Activated CD4-positive, alpha-beta memory T cell treated with anti-CD3 and anti-CD28 coated beads for 36 hours (primary cell): ENCODE measurements at places on chromosomes 6 and 20.

- DNase-seq = no peak
Observed at GRCh38 chr6:169663468-169663867, 38.4 kb downstream of the WDR27 start.

GRCh38 chr6:41451039-41451438 lies 95.1 kb upstream of the FOXP4 start:
- DNase-seq = no peak

DNA sequence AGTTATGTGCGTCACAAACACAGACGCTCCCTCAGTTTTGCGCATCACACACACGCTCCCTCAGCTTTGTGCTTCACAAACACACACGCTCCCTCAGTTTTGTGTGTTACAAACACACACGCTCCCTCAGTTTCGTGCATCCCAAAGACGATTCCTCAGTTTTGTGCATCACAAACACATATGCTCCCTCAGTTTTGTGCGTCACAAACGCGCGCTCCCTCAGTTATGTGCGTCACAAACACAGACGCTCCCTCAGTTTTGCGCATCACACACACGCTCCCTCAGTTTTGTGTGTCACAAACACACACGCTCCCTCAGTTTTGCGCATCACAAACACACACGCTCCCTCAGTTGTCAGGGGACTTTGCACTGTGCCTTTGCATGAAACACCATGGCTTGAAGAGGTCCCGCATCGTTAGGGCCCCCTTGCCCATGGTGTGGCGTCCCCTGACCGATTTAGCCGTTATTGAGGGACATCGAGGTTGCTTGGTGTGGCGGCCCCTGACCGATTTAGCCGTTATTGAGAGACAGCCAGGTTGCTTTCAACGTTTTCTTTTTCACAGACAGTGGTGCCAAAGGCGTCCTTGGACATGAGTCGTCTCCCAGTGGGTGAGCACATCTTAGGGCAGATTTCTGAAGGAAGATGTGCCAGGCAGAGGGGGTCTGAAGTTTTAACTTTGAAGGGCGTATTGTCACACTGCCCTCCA lies 28.1 kb upstream of the MYT1 start:
- no peak for DNase-seq

DNA sequence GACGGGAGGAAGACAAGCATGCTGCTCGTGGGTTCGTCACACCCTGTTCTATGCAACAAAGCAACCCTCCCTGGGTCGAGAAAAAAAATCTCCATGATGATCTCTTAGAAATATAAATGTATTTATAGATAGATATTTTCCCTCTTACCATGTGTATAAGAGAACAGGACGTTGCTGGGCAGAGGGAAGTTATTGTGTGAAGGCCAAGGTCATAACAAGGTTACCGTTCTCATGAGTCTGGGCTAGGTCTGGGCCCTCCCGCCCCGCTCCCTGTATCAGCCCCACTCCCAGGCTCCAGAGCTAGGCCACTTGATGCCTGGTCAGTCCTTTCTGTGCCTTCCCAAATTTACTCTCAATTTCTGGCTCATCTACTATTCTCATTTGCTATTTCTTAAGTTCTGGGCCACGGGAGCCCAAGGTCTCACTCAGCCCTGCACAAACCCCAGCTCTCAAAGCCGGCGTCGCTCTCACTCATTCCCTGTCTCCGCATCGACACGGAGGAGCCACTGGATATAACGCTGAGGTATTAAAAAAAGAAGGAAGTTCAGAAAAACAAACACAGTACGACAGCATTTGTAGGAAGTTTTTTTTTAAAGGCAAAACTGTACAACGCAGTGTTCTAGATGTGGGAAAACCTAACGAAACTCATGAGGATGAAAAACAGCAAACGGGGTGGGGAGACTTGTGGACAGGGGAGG lies 96.8 kb downstream of the PSMG4 start:
- DNase-seq = peak; percentile 24

- no peak for DNase-seq
Observed at GRCh38 chr20:64196847-64197306, 32.6 kb downstream of the MYT1 start.

- no peak for DNase-seq
Observed at GRCh38 chr6:70110126-70111022, 192.5 kb downstream of the COL9A1 start.

GRCh38 chr20:24522452-24523330 lies 53.3 kb downstream of the SYNDIG1 start:
- DNase-seq = no peak

DNA sequence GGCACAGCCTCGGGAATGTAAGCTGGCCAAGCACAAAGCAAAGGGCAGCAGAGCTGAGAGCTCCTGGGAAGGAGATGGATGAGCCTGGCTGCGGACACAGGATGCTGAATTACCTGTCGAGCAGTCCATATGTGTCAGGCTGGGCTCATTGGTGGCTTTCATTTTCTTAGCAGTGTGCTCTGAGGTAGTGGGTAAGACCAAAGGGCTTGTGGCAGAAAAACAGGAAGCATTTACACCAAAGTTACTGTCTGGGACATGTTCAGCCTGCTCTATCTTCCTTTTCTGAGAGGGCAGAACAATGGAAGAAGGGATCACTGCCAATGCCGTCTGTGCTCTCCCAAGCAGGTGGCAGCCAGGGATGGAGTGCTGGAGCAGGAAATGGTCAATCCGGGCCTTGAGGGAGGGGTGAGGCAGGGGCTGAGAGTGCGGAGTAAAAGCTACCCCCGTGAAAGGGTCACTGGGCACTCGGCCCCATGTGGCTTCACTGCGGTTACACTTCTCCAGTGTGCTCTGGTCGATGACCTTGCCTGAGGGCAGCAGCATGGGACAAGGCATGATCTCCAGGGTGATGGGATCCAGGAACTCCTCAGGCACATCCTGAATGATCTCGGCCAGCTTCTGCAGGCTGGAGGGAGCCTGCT lies 36.9 kb upstream of the AVP start:
- DNase-seq = no peak

GRCh38 chr20:13041574-13042457 lies 33.0 kb downstream of the SPTLC3 start:
- DNase-seq = no peak

DNA sequence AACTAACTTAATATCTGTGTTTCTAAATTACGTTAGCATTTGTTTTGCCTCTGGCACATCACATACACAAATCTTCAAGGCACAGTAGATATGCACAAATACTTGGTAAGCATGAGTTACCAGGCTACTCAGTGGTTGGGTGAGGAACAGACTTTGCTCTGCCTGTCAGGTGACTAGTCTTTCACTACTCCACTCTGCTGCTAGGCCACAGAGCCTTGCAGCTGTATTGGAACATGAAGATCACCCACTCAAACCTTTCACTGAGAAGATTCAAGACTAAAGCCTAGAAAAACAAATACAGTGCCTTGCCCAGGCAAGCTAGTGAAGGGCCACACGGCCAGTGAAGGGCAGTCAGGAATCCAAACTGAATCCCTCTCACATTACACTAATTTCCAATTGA lies 47.0 kb downstream of the DTNBP1 start:
- no peak for DNase-seq

DNA sequence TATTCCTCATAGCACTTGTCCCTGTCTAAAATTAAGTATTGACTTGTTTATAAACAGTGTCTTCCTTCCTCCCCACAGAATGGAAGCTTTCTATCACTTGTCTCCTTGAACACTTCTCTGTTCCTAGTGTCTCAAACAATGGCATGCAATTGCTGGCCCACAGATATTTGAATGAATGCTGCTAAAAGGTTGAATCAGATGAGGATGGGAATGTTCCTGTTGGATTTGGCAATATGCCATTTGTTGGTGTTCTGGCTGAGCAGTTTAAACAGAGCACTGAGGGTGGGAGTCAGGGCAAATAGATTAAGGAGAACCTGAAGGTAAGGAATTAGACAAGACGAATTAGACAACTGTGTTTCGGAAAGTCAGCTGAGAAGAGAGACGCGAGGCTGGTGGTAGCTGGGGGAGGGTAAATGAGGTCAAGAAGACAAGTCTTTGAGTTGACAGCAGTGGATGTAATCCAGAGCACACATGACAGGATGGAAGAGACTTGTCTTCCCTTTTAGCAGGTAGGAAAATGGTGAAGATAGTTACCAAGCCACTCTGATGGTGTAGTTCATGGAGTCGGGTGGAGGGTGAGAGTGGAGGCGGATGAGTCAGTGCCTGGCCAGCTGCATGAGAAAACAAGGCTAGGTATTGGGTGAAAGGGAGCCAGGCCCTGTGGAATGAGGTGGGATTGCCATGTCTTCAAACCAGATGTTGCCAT lies 58.3 kb upstream of the GNRH2 start:
- DNase-seq = peak; percentile 72

GRCh38 chr6:27667657-27668441 lies 194.9 kb upstream of the ZNF184 start:
- no peak for DNase-seq

DNA sequence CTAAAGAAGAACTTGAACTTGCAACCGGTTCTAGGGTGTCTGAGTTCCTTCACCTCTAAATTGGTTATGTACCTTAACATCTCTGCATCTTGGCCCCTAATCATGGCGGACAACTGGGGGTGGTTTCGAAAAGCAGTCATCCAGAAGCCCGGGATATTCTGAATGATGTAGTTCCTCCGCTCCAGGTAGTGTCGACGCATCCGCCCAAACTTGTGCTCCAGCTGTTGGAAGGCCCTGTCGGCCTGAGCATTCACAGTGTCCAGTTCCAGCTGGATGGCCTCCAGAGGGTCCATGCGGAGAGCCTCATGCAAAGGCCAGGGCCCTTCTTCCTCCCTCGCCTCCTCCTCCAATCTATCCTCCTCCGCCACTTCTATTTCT lies 887 bp downstream of the TSPYL1 start:
- peak; percentile 53 for DNase-seq

DNA sequence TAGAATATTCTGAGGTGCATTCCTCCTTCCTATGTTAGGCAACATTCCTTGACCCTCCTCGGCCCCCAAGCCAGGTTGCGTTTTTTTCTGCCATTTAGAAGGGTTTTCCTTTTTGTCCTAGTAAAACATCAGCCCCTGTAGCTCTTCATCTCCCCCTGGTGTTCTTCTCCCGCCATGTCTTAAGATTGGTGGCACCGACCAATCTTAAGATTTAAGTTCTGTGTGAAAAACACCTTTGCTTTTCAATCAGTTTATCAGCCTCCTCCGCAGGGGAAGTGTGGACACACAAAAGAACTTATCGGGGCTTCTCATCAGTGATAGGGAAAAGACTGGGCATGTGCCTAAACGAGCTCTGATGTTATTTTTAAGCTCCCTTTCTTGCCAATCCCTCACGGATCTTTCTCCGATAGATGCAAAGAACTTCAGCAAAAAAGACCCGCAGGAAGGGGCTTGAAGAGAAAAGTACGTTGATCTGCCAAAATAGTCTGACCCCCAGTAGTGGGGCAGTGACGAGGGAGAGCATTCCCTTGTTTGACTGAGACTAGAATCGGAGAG lies 719 bp upstream of the EDN1 start:
- peak; percentile 68 for DNase-seq

DNA sequence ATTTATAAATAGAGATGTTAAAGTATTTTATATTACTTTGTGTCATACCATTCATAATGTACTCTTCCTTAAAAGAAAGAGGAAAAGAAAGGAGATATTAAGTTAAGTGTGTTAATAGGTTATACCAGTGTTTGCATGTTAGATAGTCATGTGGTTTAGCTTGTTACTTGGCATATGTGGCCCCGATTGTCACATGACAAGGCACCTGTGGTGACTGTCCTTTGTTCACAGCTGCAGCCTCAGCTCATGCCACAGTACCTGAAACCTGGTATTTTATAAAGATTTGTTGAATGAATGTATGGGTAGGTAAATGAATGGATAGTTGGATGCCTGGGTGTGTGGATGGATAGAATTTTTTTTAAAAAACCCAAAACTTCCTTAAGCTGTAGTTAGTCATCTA lies 306.1 kb upstream of the FLRT3 start:
- no peak for DNase-seq

DNA sequence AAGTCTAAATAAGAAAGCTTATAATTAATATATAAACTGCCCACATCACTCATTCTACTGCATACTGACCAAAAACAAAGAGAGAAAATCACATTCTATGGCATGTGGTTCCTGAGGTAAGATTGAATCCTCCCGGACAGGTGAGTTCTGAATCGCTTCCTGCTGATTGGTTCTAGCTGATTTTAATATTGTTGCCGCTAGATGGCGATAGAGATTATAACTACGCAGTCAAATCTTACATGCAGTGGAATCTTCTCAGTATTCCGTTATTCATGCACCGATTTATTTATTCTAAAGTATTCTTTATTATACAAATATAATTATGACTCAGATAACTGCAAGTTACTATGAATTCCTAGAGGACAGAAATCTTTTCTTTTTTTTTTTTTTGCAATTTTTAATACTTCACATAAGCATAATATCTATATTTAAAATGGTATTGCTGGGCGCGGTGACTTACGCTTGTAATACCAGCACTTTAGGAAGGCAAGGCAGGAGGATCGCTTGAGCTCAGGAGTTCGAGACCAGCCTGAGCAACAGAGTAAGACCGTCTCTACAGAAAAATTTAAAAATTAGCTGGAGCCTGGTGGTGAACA lies 24.2 kb upstream of the TMX4 start:
- DNase-seq = no peak

DNA sequence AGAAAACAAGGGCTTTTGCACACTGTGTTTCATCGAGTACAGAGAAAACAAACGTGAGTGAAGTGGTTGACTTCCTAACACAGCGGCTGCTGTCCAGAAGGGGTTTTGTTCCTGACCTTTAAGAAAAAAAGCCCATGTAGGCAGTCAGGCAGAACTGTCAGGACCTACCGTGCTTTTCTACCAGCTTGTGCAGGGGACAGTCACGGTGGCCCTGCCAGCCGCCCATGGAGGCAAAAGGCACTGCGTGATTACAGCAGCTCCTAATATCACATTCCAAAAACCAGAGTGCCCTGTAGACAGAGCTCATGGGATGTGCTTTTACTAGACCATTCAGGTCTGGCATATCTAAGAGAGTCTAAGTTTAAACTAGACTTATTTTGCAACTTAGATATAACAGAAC lies 12.2 kb downstream of the TNFAIP3 start:
- DNase-seq = no peak

DNA sequence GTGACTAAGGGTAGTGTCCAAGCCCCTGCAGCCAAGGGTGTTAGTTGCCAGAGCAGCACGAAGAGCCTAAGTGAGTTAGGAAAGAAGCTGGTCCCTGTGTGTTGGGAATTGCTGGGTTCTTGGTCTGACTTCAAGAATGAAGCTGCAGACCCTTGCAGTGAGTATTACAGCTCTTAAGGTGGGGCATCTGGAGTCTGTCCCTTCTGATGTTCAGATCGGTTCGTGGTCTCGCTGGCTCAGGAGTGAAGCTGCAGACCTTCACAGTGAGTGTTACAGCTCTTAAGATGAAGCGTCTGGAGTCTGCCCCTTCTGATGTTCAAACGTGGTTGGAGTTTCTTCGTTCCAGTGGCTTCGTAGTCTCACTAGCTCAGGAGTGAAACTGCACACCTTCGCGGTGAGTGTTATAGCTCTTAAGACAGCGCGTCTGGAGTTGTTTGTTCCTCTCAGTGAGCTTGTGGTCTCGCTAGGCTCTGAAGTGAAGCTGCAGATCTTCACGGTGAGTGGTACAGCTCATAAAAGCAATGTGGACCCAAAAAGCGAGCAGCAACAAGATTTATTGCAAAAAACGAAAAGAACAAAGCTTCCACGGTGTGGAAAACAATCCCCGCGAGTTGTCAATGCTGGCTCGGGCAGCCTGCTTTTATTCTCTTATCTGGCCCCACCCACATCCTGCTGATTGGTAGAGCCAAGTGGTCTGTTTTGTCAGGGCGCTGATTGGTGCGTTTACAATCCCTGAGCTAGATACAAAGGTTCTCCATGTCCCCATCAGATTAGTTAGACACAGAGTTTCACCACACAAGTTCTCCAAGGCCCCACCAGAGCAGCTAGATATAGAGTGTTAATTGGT lies 31.8 kb downstream of the PXDC1 start:
- DNase-seq = no peak
